WTC11 (cell line): ENCODE measurements at places on chromosomes 1 and 21. TPM values are rescaled to one million over a fixed set of nuclear protein-coding genes. Genes with fewer than 3 reads are reported as not detected.

GRCh38 chr1:9595156-9595967 lies 6.7 kb downstream of the TMEM201 start:
- no peak for DNase-seq

DNA sequence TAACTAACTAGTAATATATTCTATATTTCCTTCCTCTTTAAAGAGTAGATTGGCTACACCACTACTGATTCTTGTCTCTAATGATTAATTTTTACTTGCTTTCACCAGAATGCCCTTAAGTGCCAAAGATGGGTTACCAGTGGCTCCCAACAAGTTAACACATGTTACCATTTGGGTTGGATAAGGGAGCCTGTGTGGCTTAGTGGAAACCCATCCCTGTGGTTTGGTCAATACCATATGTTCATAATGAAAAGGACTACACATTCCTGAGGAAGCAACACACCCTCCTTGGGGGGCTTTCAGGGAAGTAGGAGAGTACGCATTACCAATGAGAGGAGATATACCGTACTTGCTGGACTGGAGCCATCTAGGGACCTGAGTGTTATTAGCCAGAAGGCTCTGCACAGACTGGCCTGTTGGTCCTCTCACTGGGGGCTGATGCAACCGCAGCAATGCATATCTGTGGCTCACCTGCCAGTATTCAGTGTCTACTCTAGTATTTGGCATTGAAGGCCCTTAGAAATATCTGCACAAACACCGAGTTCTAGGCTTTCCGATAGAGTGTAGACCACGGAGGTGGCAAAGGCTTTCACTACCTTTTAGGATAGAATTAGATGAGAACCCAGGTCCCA lies 29.3 kb upstream of the PLXNA2 start:
- no peak for DNase-seq

DNA sequence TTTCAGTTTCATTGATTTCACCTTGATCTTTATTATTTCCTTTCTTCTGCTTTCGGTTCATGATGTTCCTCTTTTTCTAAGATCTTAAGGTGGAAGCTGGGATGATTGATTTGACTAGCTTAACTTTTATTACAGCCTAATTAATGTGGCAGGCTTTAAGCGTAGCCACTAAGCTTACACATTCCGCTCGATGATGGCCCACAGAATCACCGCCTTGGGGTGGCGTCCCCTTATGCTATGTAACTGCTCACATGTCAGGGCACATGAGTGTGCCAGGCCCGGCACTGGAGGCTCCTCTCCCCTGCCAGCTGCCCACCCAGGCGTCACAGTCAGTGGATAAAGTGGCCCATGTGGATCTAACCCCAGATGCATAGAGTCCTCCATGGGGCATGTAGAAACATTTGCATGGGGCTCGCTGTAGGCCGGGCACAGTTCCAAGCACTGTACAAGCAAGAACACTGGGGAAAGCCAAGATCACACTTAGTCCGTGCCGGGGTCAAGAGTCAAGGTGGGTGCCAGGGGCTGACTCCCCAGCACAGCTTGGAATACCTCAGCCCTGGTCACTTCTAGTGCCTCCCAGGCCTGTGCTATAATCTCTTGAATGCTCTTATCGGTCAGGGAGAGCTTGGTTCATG lies 41.7 kb downstream of the PKNOX1 start:
- no peak for DNase-seq

- no peak for DNase-seq
These were observed 4.8 kb upstream of the RHCE start for GRCh38 chr1:25425098-25426085.

DNA sequence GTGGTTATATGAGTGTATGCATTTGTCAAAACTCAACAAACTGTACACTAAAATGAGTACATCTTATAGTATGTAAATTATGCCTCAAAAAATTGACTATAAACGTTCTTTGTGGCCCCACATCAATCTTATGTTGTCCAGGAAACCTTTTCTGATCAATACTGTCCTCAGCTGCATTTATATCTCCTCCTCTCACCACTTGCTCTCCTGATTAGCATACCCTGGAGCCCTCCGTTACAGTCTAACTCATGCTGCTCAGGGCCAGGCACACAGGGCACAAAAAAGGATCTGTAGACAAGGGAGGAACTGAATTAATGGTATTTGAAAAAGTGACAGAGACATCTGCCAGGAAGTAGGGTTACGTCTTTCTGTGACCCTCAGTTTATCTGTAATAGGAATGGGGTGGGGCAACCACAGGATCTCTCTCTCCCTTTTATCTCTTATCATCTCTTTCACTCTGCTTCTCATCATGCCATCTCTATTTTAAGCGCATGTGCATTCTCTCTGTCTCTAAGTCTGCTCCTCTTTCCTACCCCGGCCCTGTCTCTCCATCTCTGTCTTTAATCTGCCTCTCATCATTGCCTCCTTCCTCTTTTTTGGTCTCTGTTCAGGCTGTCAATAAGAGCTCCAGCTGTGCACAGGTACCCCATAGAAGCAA lies 7.0 kb upstream of the TAL1 start:
- DNase-seq: no peak

- no peak for DNase-seq
These were observed 423.5 kb downstream of the KIF26B start for GRCh38 chr1:245578308-245578707.

DNA sequence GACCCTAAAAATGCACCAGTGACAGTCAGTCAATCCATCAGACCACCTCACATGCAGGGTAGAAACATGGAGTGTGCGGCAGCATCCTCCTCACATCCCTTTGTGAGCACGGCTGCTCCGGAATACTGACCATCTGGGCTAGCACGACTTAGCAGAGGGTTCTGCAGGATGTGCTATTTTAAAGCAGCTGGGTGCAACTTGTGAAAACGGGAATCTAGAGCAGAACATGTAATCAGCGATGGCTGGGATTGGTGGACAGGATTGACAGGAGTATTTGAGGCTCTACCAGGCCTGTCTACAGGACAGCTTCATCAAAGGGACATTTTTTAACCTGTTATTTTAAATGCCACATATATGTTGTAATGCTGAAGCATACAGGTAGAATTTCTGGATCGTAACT lies 16.8 kb upstream of the PLEKHM2 start:
- no peak for DNase-seq

DNA sequence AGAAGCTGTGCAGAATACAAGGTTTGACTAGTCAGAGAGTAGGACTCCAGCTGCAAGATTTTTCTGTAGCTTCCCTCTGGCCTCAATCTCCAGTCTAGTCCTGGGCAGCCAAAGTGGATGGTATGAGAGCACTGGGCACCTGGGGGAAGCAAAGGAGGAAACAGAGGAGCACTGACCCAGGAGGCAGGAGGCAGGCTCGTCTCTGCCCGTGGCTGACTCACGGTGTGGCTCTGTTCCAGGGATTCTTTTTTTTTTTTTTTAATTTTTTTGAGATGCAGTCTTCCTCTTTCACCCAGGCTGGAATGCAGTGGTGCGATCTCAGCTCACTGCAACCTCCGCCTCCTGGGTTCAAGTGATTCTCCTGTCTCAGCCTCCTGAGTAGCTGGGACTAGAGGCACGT lies 4.1 kb upstream of the NPPB start:
- no peak for DNase-seq

- DNase-seq: peak; percentile 54
These were observed 66.1 kb downstream of the TENT5C start for GRCh38 chr1:117671781-117672501.

DNA sequence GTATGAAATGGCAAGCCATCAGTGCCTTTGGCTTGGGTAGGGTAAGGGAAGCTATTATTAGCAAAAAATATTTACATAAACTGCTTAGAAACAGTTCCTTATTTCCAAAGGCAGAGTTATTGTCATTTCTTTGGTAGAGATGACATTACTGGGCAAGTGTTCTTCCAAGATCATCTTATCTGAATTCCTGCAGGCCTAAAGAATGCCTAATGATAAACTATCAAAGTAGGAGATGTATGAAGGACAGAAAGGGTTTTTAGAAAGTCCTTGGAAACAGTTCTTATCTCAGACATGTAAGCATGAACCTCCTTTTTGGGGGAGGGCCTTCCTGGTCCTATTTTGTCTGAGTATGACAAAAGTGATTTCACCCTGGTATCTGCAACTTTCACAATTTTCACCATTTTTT lies 5.1 kb upstream of the FRRS1 start:
- no peak for DNase-seq

DNA sequence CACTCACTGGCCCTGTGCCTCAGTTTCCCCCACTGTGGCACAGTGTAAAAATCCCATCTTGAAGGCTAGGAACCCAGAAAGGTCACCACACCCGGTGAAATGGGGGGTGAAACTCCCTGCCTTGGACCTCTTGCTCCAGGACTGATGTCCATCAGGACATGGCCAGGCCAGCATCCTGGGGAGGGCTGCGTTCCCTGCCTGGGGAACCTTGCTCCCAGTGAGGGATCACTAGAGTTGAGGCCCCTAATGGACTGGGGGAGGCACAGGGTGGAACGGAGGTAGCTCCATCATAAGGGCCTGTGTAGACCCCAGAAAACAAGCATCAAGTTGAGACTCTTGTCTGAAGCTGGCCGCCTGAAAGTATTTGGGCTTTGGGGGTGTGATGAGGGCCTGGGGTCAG lies 10.4 kb upstream of the ZNF670 start:
- DNase-seq: no peak

- DNase-seq: no peak
These were observed 582.7 kb downstream of the PTPRC start for GRCh38 chr1:199221371-199222150.

PLA2G2C gene
- not detected in 3 replicates for total RNA-seq

- no peak for DNase-seq
These were observed 89.8 kb downstream of the SLC16A1 start for GRCh38 chr1:112866151-112866550.

SH2D2A gene
- total RNA-seq: 4.9 to 6.9 TPM (median 6.6 TPM) in 3 replicates

MAP3K7CL gene
- 0.15 to 0.37 TPM in 2 of 3 replicates, not detected in the other for total RNA-seq

DNA sequence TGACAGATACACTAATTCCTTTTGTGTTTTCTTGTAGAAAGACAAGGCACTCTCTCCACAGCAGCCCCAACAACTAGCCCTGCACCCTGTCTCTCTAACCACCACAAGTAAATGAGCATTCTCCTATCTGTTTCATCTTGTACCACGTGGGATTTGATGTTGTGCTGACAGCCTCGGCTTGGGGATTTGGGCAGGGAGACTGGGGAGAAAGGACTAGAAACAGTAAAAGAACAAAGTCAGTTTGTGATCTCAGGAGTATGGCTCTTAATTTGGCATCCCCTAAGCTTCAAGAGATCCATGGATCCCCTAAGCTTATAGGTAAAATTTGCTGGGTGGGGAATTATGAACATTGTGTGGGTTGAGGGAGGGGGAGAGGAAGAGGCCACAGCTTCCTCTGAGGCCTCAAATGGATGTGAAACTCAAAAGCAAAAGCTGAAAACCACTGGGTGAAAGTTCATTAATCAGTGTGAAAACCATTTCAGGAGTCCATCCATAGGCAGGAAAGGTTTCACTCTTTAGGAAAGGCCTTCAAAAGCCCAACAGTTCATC lies 3.1 kb downstream of the C1orf162 start:
- no peak for DNase-seq

PADI2 gene
- 3.8 to 5.1 TPM (median 4.4 TPM) in 3 replicates for total RNA-seq

S100A2 gene
- total RNA-seq: 0.74 to 1.6 TPM (median 0.80 TPM) in 3 replicates

DNA sequence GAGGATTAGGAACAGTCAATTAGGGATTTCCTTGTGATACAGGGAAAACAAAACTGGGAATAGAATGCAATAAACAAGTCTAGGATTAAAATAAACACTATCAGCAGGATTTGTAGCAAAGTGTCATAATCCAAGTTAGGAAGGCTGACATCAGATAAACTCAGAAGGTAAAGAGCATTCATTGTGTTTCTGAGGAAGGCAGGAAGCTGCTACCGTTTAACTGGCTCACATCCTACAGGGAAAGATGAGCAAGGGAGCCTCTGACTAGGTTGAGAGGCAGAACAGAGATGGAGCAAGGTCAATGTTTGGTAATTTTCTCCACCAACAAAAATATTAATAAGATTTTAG lies 124.7 kb downstream of the POU2F1 start:
- DNase-seq: no peak
